Activated T-helper 1 cell treated with anti-CD3 and anti-CD28 coated beads, Interleukin-2, amount 50 U/mL, for 16 hours (primary cell): ENCODE measurements at places on chromosomes 5 and 9.

GRCh38 chr9:87676976-87677775 lies 48.7 kb upstream of the CTSL start:
- DNase-seq, result no peak

GRCh38 chr9:128555180-128555721 lies 2.9 kb downstream of the SPTAN1 start:
- no peak for DNase-seq

- DNase-seq, result no peak
Measured at GRCh38 chr5:670396-671270, 22.5 kb downstream of the TPPP start.

- no peak for DNase-seq
Measured at GRCh38 chr5:68946728-68947127, 147.1 kb upstream of the SLC30A5 start.

GRCh38 chr5:18098691-18099090 lies 464.4 kb downstream of the TAF11L14 start:
- no peak for DNase-seq

GRCh38 chr9:109861499-109861898 lies 81.5 kb downstream of the PALM2AKAP2 start:
- no peak for DNase-seq

DNA sequence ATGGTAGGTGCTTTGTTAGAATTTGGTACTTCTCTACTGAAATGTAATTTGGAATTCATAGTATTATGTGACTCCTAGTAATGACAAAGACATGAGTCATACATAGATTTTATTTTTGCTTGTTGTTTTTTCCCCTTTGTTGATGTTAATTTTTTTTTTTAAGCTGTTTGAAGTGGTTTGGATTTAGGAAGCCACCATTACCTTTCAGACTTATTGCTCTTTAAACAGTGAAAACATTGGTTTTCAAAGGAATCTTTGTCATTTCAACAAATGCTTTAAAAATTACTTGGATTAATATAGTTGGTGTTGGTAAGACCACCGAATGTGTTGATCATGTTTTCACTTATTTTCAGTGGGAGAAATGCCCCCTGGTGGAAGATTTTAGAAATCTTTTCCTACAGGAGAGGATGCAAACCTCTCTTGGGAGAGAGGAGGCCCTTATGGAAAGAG lies 170.1 kb upstream of the PITX1 start:
- DNase-seq, result no peak

DNA sequence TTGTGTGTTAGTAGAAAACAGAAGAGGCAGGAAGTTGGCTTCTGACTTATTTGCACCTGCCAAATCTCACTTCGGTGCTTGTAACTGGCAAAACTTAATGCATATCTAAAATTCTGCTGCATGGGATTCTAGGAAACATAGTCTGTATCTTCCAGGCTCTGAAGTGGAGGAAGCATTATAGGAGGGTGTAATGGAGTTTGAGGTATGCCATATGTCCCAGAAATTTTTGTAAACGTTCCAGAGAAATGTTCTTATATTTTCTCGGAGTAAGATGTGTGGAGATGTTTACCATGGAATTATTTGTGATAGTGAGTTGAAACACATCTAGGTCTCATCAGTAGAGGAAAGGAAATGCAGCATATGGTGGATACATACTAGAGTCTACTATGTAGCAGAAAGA lies 1329.0 kb upstream of the NUDT12 start:
- no peak for DNase-seq

GRCh38 chr5:158177146-158177545 lies 318.2 kb upstream of the CLINT1 start:
- DNase-seq, result no peak

- no peak for DNase-seq
Measured at GRCh38 chr5:128736553-128736952, 198.5 kb upstream of the FBN2 start.

- DNase-seq, result no peak
Measured at GRCh38 chr9:98536542-98537173, 172.1 kb downstream of the GABBR2 start.

- no peak for DNase-seq
Measured at GRCh38 chr5:180330810-180331646, 22.1 kb downstream of the GFPT2 start.

- DNase-seq, result no peak
Measured at GRCh38 chr9:115275753-115276152, 157.8 kb upstream of the TNC start.

- DNase-seq, result no peak
Measured at GRCh38 chr5:110917161-110917875, 154.2 kb upstream of the TSLP start.

- DNase-seq, result no peak
Measured at GRCh38 chr5:109788596-109788995, 98.9 kb downstream of the MAN2A1 start.

GRCh38 chr9:6928863-6929262 lies 171.1 kb downstream of the KDM4C start:
- no peak for DNase-seq

DNA sequence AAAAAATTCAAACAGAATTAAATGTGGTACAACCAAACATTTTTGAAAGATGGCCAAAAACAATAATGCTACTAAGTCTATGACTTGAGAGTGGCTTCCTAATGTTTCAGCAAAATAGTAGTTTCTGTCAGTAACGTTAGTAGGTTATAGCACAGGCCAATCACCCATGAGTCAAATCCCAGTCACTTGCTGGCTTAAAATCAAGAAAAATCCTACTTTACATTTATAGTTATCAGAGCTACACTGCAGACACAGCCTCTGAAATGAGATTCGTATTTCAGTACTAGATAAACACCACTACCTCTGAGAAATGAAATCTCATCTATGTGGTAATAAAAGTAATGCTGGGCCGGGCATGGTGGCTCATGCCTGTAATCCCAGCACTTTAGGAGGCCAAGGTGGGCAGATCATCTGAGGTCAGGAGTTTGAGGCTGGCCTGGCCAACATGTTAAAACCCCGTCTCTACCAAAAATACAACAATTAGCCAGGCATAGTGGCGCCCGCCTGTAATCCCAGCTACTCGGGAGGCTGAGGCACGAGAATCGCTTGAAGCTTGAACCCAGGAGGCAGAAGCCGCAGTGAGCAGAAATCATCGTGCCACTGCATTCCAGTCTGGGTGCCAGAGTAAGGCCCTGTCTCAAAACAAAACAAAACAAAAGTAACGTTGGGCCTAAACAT lies 6.1 kb downstream of the ZDHHC21 start:
- no peak for DNase-seq

DNA sequence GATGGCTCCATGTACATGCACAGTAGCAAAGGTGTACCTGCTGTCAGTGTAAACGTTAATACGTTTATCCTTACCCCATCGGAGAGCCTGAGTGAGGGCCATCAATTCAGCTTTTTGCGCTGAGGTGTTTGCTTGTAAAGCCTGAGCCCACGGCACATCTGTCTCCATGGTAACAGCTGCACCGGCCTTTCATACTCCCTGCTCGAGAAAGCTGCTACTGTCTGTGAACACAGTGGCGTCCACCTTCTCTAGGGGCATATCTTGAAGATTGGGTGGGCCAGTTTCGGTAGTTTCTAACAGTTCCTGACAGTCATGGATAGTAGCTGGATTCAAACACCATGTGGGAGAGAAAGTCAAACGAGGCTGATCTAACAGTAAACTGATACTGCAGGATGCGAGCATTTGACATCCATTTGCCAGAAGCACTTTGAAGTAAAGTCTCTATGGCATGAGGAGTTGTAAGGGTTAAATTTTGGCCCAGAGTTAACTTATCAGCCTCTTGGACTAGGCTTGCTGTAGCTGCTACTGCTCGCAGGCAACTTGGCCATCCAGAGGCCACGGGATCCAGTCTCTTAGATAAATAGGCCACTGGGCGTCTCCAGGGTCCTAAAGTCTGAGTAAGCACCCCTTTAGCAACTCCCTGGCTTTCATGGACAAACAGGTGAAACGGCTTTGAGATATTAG lies 21.0 kb upstream of the RHOBTB3 start:
- DNase-seq, result no peak

- no peak for DNase-seq
Measured at GRCh38 chr9:6243746-6244145, 28.1 kb downstream of the IL33 start.

DNA sequence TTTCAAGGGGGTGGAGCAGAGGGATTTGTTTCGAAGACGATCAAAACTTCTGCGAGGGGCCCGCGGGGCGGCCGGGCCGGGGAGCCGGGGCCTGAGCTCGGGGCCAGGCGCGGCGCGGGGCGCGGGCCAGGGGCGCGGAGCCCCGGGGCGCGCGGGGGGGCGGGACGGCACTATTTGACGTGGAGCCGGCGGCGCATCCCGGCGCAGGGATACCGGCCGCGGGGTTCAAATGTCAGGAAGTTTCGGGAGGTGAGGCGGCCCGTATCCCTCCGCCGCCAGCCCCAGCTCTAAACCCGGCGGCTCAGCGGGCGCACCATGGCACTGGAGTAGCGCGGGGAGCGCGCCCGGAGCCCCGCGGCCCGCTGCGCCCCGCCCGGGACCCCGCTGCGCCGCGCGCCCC lies at the start of gene LMX1B:
LMX1B (plus strand) TSS at position 278 of the 400 bp plus-strand sequence. CDS start 522 bp downstream, outside the sequence.
- DNase-seq, result no peak

- DNase-seq, result no peak
Measured at GRCh38 chr5:126450346-126450745, 27.1 kb downstream of the GRAMD2B start.

- no peak for DNase-seq
Measured at GRCh38 chr5:82863266-82863665, 213.9 kb downstream of the TMEM167A start.

GRCh38 chr9:131477816-131478419 lies 24.8 kb upstream of the POMT1 start:
- DNase-seq, result no peak

GRCh38 chr5:72417333-72418062 lies 89.7 kb downstream of the ZNF366 start:
- no peak for DNase-seq

- DNase-seq, result no peak
Measured at GRCh38 chr5:158431369-158432029, 572.6 kb upstream of the CLINT1 start.

DNA sequence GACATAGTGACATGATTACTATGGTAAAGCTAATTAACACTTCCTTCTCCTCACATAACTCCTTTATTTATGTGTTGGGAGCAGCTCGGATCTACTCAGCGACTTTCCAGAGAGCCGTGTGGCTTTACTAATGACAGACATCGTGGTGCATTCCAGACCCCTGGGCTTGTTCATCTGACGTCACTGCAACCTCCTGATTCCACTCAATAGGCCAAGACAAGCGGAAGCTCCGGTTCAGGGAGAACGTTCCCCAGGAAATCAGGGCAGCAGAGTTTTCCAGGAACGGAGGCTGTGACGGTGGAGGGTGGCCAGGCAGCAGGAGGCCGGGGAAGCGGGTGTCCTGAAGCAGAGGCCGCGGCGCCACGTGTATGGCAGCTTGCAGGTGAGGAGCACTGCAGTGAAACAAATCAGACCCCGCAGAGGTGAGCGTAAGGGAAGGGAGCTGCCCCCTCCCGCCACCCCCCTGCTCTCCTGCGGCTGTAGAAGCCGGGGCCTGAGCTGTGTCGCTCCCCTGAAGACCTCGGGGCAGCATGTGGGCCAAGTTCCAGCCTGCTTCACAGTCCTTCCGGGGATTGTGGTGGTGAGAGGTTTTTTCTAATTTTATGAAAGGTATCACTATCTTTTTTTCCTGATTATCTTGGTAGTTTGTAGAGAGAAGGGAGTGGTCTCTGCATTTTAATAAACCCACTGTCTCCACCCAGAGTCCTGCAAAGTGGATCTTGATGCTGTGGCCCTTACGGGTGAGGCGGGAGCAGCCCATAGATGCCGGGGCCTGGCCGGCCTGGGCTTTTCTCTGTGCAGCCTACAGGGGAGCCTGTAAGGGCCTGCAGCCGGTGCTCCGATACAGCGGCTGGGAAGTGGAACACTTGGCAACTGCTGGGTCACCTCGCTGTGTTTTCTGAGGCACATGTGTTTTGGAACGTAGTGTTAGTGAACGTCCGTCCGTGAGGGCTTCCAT lies 220.4 kb upstream of the IRX4 start:
- no peak for DNase-seq

- DNase-seq, result no peak
Measured at GRCh38 chr9:109730228-109730627, 49.8 kb upstream of the PALM2AKAP2 start.

DNA sequence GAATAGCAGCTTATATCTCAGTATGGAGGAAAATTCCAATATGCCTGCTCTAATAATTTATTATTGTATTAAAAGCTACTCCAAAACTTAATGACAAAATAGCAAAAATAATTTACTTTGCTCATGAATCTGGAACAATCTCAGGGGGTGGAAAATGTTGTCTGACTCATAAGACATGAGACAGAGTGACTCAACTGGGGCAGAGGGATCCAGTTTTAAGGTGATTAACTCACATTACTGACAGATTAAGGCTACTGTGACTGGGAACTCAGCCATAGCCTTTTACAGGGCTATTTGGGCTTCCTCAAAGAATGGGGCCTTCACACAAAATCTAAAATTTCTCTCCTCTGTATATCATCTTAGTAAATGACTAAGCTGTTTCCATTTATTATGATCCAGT lies 1172.9 kb downstream of the CDH12 start:
- DNase-seq, result no peak

GRCh38 chr5:17817990-17818389 lies 183.7 kb downstream of the TAF11L14 start:
- no peak for DNase-seq

- DNase-seq, result no peak
Measured at GRCh38 chr5:40678026-40678425, 1.7 kb upstream of the PTGER4 start.

GRCh38 chr9:304519-305185 lies 90.0 kb downstream of the DOCK8 start:
- no peak for DNase-seq

DNA sequence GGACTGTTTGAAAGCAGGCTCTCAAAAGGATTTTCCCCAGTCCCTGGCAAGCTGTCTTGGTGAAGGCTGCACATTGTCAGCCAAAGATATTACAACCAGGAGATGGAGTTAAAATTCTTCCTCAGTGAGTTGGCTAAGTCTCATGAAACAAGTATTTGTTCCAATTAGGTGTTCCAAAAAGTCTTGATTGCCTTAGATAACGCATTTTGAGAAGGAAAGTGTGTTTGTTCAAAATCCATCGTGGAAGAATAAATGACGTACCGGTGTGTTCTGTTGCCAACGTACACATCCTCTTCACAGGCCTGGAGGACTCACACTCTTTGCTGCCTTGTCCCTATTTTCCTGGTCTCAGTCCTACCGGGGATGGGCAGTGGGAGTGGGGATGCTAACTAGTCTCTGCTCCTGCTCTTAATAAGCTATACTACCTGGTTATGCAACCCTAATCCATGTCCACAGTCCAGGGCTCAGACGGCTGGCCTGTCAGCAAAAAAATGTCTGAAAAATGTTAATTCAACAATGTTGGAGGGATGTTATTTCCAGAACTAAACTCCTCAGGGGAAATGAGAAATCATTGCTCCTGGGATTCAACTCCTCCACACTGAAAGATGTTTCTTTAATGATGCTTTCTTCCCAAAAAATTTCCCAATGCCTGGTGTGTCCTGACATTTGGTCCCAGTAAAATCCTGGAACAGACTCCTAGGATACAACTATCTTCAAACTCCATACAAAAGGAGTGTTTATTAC lies 175.3 kb upstream of the KLF9 start:
- no peak for DNase-seq
